ENCODE measurements at places on chromosomes 6 and 20.
A peak's percentile ranks its signal among the peaks of the same experiment; 100 is the strongest.

DNA sequence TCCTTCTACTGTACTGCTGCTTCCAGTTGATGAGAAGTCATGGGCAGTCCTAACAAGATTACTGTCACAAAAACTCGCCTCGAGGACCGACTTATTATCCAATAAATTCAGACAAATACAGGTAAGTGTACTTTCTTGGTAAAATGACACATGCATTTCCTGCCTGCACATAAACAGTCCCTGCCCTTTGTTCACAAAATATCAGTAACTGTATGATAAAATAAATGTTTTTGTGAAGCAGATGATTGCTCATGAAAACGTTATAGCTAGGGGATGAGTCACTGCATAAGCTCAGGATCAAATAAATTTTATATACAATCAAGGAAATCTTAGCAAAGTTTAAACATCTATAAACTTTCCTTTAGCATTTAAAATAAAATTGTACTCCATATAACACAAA, 164.5 kb upstream of the RIPOR2 start:
- DNase-seq: peak; percentile 81

GRCh38 chr6:106011476-106011875, 74.7 kb upstream of the PRDM1 start:
- no peak for DNase-seq

GRCh38 chr20:34083781-34084180, 28.3 kb downstream of the EIF2S2 start:
- no peak for DNase-seq

GRCh38 chr6:92538926-92539325, 880.4 kb downstream of the EPHA7 start:
- no peak for DNase-seq

GRCh38 chr6:79076160-79076559, 1.9 kb downstream of the PHIP start:
- DNase-seq: no peak

DNA sequence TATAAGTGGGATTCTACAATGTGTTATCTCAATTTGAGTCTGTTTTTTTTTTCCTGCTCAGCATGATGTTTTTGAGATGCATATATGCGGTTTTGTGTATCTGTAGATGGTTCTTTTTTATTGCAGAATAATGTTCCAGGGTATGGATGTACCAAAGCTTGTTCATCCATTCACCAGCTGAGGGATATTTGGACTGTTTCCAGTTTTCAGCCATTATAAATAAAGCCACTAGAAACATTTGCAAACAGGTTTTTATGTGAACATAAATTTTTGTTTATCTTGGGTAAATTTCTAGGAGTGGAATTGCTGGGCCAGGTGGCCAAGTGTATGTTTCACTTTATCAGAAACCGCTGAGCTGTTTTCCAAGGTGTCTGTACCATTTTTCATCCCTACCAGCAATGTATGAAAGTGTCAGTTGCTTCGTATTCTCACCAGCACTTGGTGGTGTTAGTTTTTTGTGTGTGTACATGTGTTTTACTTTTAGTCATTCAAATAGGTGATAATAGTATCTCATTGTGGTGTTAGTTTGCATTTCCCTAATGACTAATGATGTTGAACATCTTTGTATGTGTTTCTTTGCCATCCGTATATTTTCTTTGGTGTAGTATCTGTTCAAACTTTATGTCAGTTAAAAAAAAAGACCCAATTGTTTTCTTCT, 124.2 kb downstream of the CEBPB start:
- peak; percentile 53 for DNase-seq

DNA sequence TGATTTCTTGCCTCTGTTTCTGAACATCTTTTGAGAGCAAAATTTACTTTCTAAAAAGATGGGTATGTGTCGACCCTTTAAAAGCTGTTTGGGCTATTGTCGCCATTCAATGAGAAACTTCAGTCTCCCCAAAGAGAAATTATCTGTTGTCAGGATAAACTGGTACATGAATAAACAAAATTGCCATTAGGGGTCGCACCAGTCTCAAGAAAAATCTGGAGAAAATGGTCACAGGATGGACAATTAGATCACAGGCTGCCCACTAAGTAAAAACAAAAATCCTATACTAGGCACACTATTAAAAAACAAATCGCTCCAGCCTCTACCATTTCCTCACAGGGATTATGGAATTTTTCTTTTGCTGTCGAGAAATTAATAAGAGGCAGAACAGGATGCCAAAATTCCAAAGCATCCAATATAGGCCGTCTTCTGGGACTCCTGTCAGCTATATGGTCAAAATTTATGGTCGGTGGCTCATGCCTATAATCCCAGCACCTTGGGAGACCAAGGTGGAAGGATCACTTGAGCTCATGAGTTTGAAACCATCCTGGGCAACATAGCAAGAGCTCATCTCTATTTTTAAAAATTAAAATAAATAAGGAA, 5.5 kb upstream of the HLA-E start:
- DNase-seq: peak; percentile 84

- no peak for DNase-seq
Observed at GRCh38 chr6:27553123-27553904, 80.4 kb upstream of the ZNF184 start.

DNA sequence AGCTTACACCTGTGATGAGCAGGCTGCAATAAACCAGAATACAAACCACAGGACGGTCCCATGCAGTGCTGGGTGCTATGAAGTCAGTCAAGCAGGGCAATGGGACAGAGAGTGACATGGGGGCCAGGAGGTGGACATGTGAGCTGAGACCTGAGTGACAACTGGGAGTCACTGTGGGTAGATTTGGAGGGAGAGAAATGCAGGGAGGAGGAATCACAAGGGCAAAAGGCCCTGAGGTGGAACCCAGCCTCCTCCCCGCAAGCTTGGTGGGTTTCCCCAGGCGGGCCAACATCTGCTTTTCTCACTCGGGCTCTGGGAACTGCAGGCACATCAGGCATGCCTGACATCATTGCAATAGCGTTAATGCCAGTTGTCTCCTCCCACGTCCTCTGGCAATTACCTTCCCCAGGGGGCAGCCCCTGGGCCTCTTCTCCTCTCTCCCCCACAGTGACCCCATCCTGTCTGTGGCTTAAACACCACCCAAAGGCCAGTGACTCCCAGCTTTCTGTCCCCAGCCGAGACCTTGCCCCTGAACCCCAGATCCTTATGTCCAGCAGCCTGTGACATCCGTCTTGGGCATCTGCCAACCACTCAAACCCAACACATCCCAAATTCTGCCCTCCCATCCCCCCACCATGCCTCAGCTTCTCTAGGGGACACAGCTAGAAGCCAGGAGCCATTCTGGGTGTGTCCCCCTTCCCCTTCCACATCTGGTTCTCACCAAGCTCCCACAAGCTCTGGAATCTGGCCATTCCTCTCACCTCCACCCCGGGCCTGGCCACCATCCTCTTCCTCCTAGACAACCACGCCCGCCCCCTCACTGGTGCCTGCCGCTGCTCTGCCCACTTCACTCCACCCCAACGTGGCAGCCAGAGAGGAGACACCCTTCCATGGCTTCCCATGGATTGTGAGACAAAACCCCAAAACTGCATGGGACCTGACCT, 28.2 kb downstream of the PDRG1 start:
- DNase-seq: no peak

GRCh38 chr6:170237999-170238740, 52.7 kb downstream of the DLL1 start:
- no peak for DNase-seq

GRCh38 chr20:32945710-32946221, 58.5 kb downstream of the SUN5 start:
- peak; percentile 51 for DNase-seq

- DNase-seq: no peak
Observed at GRCh38 chr6:73325656-73326055, 28.4 kb downstream of the DPPA5 start.

- DNase-seq: no peak
Observed at GRCh38 chr6:157080986-157081391, 242.3 kb downstream of the TMEM242 start.

GRCh38 chr6:151263967-151264366, 24.2 kb downstream of the AKAP12 start:
- no peak for DNase-seq
